CD4-positive, alpha-beta T cell treated with Interleukin-4 for 1 hour (primary cell): ENCODE measurements at places on chromosomes 5 and 9.

GRCh38 chr9:105138306-105138801 lies 106.1 kb upstream of the SLC44A1 start:
- no peak for DNase-seq

DNA sequence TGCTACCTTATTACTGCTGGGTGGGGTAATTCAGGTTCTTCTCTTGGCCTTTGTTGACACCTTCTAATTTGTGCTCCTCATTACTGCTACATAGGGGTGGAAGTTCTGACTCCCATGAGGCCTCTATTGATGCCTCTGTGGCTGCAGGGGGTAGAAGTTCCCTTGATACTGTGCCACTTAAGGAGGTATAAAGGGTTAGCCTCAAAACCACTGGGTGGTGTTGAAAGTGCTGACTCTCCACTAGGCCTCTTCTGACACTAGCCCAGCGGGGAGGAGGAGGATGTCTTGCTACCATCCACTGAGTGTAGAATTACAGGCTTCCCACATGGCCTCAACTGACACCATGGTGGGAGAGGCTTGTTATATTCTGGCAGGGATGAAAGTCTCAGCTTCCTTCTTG lies 36.7 kb upstream of the CCDC112 start:
- DNase-seq = no peak

- DNase-seq = no peak
These were observed 37.0 kb upstream of the CRB2 start for GRCh38 chr9:123318961-123319421.

DNA sequence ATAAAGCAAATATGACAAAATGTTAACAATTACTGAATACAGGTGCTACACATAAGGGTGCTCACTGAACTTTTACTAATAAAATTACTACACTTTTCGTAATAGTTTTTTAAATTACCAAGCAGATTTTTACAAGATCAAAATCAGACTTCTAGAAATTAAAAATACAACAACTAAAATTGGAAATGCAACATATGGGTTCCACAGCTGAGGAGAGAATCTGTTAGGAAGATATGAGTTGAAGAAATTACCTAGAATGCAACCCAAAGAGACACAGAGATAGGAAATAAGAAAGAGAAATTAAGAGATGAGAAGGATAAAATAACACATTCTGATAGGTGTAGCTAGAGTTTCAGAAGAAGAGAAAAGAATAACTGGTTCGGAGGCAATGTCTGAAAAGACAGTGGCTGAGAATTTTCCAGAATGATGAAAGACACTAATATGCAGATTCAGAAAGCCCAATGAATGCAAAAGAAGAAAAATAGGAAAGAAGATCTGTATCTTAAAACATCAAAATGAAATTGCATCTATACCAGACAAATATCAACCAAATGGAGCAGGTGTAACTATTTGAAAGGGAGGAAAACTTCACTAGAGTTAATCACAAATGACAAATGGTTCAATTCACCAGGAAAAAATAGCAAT lies 95.8 kb downstream of the MAPKAP1 start:
- no peak for DNase-seq

DNA sequence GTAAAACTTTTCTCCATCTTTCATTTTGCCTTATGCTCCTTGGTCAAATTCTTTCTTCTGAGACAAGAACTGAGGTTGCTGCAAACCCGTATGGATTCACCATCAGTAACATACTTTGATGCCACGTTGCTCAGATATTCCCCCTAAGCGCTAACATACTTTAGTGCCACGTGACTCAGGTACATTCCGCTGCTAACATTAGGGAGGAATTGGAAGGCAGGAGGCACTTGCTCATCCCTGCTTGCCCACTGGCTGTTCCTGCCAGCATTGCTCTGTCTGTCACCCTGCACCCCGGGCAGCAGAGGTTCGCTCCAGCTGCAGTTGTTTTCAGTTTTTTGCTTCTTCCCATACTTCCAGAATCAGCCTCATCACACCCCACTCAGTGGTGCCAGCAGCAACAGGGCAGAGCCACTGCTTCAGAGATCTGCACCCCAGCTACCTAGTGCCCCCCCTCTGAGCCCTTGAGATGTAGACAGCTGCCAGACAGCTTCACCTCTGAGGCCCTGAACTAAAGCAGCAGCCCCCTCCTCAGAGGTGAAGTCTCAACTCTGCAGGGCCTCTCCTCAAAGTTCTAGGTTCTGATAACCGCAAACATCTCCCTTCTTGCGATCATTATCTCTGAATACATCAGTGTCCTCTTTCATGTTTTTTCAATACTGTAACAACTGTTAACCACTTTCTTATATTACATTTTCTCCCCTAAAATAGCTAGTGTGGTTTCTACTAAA lies 228.0 kb upstream of the KIF2A start:
- DNase-seq = no peak

GRCh38 chr5:82707741-82708140 lies 369.5 kb downstream of the TMEM167A start:
- DNase-seq = no peak

GRCh38 chr9:109117856-109118807 lies 1.6 kb downstream of the TMEM245 start:
- DNase-seq = peak; percentile 25

DNA sequence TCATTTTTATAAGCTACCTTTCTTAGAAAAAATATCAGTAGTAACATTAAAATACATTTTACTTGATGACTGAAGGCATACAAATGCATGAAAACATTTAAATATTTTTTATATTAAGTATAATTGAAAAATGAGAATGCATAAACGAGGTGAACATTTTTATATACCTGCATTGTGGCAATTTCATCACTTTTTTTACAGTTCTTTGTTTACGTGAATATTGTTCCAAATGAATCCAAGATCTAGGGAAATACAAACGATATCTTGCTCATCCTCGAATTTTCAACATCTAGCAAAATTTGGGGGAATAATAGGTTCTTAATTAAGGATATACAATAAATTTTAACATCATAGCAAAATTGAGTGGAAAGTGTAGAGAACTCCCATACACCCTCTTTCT lies 45.5 kb upstream of the ALDH1A1 start:
- no peak for DNase-seq

DNA sequence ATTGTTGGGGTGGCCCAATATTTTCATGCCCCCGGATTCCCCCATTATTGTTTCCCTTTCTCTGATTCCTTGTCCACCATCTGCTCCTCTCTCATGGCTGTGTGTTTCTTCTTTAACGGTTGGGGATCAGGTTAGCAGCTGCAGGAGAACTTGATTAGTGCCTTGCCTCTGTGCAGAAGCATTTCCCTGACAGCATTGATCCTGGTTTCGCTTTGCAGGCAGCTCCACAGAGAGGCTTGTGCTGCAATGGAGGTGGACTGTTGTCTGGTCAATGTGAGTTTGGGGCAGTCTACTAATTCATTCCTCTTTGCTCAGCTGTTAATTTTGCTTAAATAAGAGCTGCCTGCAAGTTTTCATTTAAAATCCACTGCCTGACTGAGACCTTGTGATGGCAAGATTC lies 32.5 kb upstream of the SSBP2 start:
- DNase-seq = no peak
